ENCODE measurements at places on chromosomes 7 and 10.

GRCh38 chr7:13778967-13779366 lies 210.5 kb downstream of the ETV1 start:
- DNase-seq: no peak

DNA sequence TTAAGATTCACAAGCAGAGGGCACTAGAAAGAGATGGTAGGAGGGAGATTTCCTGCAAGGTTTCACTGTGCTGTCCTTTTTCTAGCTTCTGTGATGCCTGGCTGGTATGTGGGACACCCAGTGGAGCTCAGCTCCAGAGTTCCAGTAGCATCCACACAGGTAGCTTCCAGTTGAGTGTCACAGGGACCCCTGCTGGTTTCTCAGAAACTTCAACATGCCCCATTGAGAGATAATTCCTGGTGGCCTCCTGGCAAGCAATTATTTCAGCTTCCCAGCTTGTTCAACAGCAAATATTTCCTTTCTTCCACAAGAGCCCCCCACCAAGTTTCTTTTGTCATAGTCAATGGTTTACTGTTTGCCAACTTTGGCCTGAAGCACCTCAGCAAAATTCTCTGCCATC lies 858.7 kb downstream of the REEP3 start:
- no peak for DNase-seq

GRCh38 chr7:64541438-64542359 lies 21.2 kb downstream of the ZNF680 start:
- DNase-seq: no peak

DNA sequence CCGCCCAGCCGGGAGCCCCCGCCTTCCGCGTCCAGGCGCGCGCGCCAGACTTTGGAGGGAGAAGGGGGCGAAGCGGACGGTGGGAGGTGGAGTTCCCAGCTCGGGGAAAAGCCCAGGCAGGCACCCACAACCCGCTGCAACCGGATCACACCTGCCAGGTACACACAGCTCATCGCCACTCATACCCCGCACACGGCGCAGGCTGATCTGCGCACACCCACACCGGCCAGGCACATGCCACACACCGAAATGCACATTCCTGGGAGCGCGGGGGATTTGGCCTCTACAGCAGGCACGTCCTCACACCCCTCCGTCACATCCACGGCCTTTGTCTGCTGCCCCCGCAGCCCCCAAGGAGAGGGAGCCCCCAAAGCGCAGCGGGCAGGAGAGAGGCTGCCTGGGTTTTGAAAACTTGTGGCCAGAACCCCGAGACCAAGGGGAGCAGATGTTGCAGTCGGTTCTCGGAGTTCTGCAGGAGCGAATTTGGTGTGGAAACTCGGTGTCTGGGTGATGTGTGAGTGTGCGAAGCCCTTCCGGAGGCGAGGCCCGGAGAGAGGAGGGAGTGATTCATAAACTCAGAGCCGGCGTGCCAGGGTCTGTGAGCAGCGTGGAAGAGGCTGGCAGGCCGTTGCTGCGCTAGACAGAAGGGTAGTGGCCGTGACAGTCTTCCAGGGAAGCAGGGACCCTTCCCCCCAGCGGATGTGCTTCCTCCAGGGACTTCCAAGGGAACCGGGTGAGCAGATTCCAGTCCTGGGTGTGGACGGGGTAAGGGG lies 734 bp downstream of the CHST3 start:
- peak; percentile 45 for DNase-seq

DNA sequence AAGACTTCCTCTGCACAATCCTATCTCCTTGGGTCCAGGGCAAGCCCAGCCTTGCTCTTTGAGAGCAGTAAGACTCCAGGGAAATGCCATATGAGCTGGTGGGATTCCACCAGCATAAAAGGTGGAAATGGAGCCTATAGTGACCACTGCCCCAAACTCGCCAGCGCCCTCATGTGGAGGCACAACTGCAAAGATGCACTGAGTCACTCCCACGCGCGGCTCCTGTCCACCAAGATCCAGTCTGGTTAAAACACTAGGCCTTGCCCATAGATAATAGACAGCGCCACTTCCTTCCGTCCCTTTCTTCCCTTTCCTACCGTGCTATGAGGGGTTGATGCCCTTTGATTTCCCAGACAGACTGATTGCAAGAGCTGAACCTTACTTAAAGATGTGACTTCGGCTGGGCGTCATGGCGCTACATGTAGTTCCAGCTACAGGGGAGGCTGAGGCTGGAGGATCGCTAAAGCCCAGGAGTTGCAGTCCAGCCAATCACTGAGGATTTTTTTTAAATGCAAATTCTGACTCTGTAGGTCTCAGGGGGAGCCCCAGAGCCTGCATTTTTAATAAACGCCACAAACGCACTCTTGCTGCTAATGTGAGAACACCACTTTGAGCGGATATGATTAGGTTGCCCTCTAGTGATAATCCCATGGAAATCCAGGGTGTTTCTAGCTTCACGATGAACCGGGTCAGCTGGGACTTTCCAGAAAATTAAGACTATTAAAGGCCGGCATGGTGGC lies 136.5 kb downstream of the EPC1 start:
- DNase-seq: no peak

GRCh38 chr7:45873035-45873354 lies at the start of gene CCDC201:
CCDC201 (minus strand) TSS chr7:45873082; CDS start chr7:45873007, 75 bp downstream.
- DNase-seq: no peak
